HCEC 1CT (cell line): ENCODE measurements at places on chromosomes 16 and 17.
A peak's percentile ranks its signal among the peaks of the same experiment; 100 is the strongest.

DNA sequence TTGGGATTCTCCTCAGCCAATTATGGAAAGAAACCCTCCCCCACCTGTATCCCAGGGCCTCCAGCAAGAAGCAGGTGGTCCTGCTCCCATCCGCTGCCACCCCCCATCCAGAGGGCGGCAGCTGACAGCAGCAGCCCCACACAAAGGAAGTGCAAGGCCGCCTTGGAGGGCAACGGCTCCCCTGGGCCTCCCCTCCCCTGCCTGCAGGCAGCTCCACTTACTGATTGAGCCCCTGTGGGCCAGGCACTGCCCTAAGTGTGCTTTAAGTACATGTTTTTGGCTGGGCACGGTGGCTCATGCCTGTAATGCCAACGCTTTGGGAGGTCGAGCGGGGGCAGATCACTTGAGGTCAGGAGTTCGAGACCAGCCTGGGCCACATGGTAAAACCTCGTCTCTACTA is 257.6 kb downstream of the PARN start:
- DNase-seq, result no peak

DNA sequence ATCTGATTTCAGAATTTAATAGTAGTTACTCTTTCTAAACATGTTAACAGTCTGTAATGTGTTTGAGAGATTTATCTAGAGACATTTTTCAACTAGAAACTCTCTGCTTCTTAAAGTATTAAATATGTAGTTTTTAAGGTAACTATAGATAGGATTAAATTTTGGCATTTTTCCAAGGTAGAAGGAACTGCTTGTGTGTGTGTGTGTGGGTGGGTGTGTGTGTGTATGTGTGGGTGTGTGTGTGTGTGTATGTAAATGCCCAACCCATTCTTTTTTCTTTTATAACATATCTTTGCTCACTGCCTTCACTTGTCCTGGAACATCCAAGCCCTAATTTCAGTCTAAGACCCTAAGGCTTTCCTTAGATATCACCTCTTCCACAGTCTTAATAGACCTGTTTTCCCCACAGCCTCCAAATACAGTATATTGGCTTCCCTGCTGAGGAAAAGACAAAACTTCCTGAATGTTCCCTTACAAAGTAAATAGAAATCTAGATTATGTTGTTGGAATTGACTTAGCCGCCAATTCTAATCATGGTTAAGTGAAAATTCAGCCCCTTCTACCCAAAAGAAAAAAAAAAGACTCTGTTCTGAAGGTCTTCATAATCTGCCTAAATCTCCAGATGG is 33.5 kb downstream of the NUP93 start:
- DNase-seq, result no peak

GRCh38 chr17:50052822-50053653 is 2.9 kb upstream of the ITGA3 start:
- no peak for DNase-seq

DNA sequence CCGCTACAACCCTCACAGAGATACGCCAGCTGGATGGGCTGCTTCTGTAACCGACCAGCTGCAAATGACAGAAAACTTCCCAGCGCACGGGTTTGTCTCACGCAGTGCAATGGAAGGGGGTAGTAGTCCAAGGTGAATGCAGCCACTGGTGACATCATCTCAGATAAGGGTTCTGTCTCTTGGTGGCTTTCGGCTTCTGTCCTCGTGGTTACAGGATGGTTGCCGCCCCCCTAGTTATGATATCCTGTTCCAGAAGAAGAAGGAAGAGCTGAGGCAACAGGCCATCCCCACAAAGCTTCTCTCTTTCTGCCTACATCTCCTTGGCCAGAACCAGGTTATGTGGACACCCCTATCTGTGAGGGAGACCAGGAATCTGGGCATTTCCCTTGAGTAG is 40.3 kb upstream of the BAHCC1 start:
- DNase-seq, result no peak

- peak; percentile 24 for DNase-seq
Observed at GRCh38 chr17:80068301-80069222, 32.1 kb downstream of the CCDC40 start.
